ENCODE measurements at places on chromosomes 7 and 10.
A peak's percentile ranks its signal among the peaks of the same experiment; 100 is the strongest.

- no peak for DNase-seq
Observed at GRCh38 chr7:131466735-131467365, 89.6 kb downstream of the PODXL start.

- no peak for DNase-seq
Observed at GRCh38 chr7:128201067-128201689, 39.9 kb upstream of the LEP start.

DNA sequence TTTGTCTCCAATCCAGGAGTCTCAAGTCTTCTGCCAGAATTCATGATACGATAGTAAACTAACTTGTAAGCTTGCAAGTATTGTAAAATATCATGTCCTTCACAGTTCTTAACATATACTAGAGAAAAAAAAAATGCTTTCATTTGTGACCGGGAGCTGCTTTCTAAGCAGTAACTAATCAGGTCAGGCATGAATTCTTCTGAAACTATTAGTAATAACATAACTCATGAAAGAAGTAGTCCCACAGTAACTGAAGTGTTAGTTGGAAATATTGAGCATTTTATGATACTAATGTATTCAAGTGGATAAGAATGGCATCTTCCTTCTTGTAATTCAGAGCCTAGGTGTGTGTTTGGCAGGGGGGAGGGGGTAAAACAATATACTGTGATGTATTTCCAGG lies 665.6 kb downstream of the DNAJB9 start:
- no peak for DNase-seq

- no peak for DNase-seq
Observed at GRCh38 chr7:38453826-38454225, 177.3 kb downstream of the AMPH start.

GRCh38 chr10:64113792-64114191 lies 592.6 kb downstream of the REEP3 start:
- DNase-seq = no peak

DNA sequence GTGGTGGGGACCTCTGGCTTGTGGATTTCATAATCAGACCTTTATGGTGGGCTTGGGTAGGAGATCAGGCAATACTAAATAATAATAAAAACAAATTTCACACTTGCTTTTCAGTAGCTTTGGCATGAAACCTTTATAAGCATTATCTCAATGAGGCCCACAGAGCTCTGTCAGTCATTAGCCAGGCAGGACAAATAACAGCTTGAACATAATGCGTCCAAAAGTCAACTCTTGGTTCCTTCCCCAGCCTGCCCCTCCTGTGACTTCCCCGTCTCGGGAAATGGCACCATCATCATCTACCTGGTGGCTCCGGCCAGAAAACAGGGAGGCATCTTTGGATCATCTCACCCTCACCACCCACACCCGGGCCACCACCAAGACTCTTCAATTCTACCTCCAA lies 40.8 kb downstream of the KCTD7 start:
- no peak for DNase-seq

DNA sequence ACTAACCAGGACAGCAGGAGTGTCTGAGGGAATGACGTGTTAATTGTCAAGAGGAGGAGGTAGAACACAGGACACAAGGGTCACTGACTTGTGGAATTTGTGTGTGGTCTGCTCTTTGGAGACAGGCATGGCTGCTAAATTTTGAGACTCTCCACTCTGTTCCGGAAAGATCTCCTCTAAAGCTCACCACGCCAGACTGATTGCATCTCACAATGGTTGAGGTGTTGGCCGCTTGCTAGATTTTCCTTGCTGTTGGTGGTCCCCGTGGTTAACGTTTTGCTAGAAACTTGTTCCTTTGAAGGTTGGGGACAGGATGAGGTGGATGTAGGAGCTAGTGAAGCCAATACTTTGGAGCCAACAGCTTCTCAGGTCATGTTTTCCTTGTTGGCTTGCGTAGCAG lies 57.0 kb downstream of the MCMBP start:
- no peak for DNase-seq

DNA sequence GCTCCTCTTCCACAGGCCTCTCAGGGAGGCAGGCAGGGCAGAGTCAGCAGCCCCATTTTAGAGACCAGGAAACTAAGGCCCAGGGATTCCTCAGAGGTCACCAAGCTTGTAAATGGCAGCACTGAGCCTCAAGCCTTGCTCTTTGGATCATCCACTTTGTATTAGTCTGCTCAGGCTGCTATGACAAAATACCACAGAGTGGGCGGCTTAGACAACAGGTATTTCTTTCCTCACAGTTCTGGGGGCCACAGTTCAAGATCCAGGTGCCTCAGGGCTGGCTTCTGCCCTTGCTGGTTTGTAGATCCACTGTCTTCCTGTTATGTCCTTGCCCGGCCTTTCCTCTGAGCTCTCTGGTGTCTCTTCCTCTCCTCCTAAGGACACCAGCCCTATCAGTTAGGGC lies 151.2 kb downstream of the GRK5 start:
- DNase-seq = no peak

GRCh38 chr10:3660753-3661152 lies 124.3 kb downstream of the KLF6 start:
- no peak for DNase-seq

GRCh38 chr7:50346545-50347497 lies 42.3 kb downstream of the IKZF1 start:
- peak; percentile 22 for DNase-seq

GRCh38 chr10:115903845-115904244 lies 369.2 kb downstream of the GFRA1 start:
- no peak for DNase-seq

- DNase-seq = no peak
Observed at GRCh38 chr7:40223451-40224127, 88.8 kb downstream of the SUGCT start.

DNA sequence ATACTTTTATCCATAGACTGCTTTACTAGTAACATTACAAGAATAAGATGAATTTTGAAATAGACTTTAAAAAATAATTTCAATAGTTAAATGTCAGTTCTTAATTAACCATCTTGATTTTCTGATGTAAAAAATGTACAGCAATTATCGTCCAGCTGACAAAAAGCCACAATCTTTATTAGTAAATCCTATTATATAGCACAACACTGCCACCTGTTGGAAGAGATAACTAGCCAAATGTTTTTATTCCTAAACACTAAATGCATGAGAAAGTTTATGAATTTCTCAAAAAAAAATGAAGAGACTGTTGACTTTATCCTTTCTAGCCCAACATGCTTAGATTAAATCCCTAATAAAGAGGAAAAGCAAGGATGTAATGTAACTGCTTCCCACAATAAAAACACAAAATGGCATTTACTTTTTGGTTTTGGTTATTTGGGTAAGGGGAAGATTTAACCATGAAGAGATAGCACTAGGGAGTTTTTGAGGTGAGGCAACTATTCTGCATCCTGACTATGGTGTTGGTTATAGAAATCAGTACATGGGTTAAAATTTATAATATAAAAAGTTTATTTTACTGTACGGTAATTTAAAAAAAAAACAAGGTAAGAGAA lies 8.0 kb downstream of the COA1 start:
- DNase-seq = peak; percentile 69

- DNase-seq = no peak
Observed at GRCh38 chr7:45259227-45259596, 101.6 kb downstream of the RAMP3 start.

DNA sequence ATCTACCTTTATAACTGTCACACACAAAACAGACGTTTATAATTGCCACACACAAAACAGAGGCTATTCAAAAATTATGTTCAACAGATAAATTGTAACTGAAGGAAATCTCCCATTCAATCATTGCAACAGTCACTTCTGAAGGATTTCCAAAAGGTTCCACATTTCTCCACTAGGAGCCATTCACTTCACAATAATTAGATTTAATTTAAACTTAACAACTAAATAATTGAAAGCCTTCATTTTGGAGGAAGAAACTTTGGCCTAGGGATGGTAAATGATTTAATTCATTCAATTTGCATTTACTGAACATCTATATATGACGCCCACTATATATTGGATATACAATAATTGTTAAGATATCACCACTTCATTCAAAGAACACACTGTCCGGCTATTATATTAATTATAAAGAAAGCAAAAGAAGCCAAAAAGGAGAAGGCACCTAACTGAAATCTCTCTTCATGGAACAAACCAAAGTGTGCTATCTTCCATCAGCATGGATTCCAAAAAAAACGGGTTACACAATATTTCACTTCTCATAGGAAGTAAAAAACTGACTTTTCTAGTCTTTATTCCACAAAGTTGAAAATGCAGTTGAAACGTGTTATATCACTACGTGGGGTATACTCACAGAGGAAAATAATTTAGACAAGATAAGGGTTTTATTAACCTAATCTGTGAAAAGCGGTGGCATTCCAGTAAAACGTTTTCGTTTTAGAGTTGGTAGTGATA lies 1.7 kb downstream of the ATAD1 start:
- DNase-seq = no peak

GRCh38 chr7:34249192-34249591 lies 343.9 kb downstream of the BMPER start:
- DNase-seq = no peak

DNA sequence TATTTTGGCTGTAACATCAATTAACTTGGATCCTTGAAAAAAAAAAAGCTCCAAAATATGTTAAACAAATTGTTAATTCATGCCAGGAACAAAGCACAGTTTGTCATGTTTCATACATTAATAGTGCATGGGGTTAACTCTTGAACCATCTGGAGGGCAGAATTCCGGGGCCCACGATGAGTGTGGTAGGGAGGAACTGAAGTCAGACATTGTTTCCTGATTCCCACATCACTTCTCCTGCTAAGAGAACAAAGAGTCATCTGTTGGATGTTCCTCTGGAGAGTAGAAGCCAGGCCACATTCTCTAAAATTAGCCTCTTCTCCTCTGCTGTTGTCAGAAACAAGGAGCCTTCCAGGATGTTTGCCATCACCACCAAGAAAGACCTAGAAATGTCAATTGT lies 54.6 kb downstream of the TMEM178B start:
- DNase-seq = no peak

- no peak for DNase-seq
Observed at GRCh38 chr10:124389613-124390361, 28.9 kb downstream of the OAT start.

DNA sequence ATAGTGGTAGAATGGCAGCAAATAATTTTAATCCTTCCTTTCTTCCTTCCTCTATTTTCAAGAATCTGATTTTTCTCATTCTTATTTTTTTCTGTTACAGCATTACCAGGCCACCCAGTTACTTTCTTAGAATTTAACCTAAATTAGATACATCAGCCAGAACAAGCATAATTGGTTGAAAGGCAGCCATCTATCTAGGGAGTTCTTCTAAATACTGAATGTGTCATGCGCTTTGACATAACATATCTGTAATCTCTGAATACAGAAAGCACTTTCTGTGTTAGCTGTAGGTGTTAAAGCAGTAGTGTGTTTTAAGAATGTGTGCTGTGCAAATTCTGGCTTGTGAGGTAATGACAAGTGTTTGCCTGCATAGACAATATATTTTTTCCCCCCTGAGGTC lies 97.3 kb downstream of the BTRC start:
- DNase-seq = no peak

DNA sequence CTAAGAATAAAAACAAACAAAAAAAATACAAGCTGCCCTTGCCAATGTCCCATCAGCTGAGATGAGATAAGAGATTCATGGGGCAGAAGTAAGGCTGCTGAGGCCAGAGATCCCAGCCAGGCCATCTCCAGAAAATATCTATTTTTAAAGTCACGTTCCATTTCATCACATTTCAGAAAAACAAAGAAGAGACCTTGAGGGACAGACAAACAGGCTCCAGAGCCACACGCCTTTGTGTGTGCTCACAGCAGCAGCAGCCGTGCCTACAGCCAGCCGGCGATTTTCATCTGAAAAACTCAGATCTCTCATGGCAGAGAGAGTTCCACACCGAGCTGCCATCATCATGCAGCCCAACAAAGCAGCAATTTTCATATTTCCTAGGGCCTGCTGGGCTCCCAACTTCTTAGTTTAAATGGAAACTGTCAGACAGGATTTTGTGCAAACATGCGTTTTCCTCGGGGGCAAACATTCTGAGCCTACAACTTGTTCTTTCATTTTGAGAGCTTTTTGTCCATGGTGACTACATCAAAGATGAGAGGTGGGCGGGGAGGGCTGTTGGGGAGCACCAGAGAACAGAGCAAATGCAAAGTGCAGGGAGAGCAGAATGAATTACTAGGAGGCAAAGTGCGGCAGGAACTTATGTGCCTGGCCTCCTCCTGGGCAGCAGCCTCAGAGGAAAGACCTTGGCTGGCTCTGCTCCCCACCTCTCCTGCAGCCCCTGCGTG lies 38.8 kb downstream of the DLG5 start:
- DNase-seq = peak; percentile 22

GRCh38 chr7:91264046-91264923 lies at the start of gene FZD1:
FZD1 (plus strand) TSS chr7:91264433; CDS start chr7:91264881, 448 bp downstream.
- DNase-seq = peak; percentile 99

DNA sequence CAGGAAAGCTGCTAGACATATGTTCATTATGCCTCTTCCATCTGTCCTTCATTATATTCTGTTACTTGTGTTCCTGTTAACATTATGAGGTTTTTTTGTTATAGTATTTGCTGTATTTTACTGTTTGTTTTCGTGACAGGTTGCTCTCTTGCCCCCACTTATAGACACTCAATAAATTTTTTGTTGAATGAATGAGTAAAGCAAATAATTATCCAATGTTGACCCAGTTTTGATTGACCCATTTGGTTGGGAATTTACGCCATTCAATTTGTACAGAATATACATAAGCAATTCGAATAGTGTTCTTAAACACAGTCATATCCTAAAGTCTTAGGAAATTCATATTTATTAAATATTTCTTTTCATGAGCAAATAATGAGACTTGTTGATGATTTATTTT lies 11.8 kb downstream of the CCSER2 start:
- no peak for DNase-seq

DNA sequence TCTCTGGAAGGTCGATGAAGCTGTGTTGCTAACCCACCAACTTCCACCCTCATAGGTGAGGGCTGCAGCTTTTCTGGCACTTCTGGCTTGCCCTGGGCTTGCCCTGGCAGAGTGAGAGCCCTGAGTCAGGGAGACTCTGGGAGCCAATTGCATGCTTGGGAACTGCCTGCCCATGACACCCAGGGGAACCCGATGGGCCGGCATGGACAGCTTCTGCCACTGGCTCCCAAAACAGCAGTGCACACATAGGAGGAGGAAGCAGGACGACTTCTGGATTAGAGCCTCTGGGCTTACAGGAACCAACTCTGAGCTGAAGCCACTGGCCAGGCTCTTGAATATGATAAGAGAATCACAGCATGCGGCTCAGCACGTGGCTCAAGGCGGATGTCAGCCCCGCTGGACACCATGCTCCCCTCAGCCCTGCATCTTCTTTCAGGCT lies 135.2 kb upstream of the UNC5B start:
- DNase-seq = no peak

DNA sequence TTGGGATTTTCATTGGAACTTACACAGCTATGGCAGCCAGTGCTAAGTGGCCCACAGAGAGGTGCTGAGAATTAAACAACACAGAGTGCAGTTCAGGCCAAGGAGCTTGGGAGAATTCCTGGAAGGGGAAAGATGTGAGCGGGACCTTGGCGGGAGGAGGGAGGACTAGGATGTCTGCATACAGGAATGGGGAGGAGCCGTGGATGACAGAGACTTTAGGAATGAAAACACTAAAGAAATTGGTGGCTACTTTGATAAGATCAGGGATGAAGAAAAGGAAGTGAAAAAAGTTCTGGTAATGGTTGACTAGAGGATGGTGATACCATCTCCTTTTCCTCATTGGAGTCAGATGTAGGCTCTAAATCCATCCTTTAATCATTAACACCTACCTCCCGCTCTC lies 234.2 kb upstream of the FZD8 start:
- peak; percentile 75 for DNase-seq

- DNase-seq = no peak
Observed at GRCh38 chr7:85469446-85470010, 282.7 kb upstream of the SEMA3D start.

- no peak for DNase-seq
Observed at GRCh38 chr7:74344786-74345185, 55.6 kb downstream of the CLIP2 start.

GRCh38 chr10:21402606-21403083 lies 122.8 kb downstream of the SKIDA1 start:
- DNase-seq = peak; percentile 60

Data from HFFc6 (cell line).